ENCODE measurements at places on chromosomes 7 and 10. TPM values are rescaled to one million over a fixed set of nuclear protein-coding genes. Genes with fewer than 3 reads are reported as not detected.
A peak's percentile ranks its signal among the peaks of the same experiment; 100 is the strongest.

DNA sequence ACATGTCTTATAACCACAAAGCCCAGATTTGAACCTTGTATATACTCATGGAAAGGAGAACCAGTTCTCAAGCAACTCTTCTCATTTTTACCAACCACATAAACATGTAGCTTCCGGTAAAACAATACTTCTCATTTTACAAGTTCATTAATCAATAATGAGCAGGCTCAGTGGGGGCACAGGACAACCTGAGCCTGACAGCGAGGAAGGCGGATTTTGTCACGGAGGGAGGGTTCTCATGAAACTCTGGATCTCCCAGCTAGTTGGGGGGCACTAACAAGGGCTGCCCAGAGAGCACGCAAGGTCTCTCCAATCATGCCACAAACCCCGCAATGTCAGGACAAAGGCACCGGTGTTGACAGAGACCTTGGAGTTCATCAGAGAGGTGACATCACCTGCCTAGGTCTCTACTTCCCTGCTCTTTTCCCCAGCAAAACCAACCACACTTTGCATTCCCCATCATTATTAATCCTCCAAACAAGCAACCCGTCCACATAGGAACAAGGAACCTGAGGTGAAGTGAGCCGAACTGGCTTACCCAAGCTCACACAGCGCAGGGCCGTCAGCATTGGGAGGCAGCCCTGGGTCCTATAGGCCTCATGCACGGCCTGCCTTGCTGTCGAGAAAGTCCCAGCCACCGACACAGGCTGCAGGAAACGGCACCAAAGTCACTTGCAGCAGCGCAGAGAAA, 192.1 kb upstream of the KLF14 start:
- no peak for DNase-seq

- no peak for DNase-seq
Measured at GRCh38 chr10:127319691-127320090, 123.3 kb upstream of the INSYN2A start.

GRCh38 chr7:1246871-1247526, 14.3 kb downstream of the UNCX start:
- no peak for DNase-seq

GRCh38 chr10:130862122-130862521, 449.4 kb downstream of the TCERG1L start:
- DNase-seq, result no peak

DNA sequence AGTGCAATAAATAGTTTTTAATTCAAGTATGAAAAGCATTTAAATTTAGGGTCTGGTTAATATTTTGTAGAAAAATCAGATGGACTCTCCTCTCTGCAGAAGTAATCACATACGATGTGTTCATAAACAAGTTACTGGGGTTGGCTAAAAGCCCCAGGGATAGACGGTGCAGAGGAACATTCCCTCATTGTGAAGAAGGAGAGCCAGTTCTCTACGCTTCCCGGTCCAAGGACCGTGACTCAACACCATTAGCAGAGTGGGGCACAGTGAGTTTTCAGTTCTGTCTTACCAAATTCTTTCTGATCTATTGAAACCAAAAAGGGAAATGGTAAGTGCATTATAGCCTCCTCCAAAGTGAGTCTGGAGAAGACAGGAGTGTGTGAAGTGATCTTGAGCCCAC, 327.8 kb downstream of the WDR37 start:
- DNase-seq, result no peak

The IMPDH1 gene
- total RNA-seq, result 53.5 TPM

GRCh38 chr7:101629171-101629570, at the start of gene MYL10:
Gene MYL10, minus strand, starts transcription at chr7:101629296. Its CDS starts 178 bp downstream, at chr7:101629118.
- no peak for DNase-seq

The EPHB4 gene
- total RNA-seq, result 84.2 TPM

DNA sequence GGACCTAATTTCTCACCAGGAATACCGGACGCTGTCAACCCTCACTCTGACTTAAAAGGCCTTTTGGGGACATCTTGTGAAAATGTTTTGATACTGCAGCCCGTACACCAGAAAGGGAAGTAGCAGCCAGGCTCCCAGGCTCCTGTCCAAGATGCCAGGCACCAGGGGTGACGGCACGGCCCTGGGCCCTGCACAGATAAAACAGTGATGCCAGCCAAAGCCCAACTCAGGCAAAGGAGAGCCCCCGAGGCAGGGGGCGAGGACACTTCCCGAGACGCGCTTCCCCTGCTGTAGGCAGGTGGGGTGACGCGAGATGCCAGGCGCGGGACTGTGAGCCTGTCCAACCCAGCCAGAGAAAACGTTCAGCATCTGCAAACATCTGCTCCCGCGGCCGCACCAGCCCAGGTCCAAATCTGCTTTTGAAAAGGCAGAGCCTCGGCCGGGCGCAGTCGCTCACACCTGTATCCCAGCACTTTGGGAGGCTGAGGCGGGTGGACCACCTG, 15.7 kb downstream of the ZFAND2A start:
- DNase-seq, result peak; percentile 59

The ASIC3 gene
- total RNA-seq, result 2.2 TPM

DNA sequence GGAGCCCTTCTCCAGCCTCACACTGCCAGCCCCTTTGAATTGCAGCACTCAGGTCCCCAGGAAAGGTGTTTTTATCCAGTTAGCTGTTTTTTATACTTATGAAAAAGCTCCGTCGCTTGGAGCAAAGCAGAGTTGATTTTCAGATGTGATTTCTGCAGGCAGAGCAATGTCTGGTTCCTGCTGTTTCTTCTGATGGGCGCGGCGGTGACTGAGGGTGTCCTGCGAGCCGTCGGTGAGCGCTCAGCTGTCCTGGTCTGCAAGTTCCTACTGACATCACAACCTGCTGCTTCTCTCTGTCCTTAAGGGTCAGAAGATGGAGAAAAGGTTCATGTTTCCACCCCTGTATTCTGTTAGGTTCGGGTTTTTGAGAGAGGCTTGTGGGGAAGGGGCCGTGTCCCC, 109.6 kb upstream of the FAM20C start:
- DNase-seq, result no peak

The ASAH2B gene
- 3.3 TPM for total RNA-seq

The GPRIN2 gene
- total RNA-seq, result not detected

The GRK5 gene
- total RNA-seq, result 1.5 TPM

The CYP26C1 gene
- total RNA-seq, result not detected

DNA sequence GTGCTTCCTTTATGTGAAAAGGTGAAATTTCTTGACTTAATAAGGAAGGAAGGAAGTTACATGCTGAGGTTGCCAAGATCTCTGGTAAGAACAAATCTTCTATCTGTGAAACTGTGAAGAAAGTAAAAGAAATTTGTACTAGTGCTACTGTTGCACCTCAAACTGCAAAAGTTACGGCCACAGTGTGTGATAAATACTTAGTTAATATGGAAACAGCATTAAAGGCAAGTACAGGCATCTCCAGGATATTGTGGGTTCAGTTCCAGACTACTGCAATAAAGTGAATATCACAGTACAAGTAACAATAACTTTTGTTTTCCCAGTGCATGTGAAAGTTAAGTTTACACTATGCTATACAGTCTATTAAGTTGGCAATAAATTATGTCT, 22.8 kb upstream of the ZNF282 start:
- no peak for DNase-seq

The FLNC gene
- 254 TPM for total RNA-seq

DNA sequence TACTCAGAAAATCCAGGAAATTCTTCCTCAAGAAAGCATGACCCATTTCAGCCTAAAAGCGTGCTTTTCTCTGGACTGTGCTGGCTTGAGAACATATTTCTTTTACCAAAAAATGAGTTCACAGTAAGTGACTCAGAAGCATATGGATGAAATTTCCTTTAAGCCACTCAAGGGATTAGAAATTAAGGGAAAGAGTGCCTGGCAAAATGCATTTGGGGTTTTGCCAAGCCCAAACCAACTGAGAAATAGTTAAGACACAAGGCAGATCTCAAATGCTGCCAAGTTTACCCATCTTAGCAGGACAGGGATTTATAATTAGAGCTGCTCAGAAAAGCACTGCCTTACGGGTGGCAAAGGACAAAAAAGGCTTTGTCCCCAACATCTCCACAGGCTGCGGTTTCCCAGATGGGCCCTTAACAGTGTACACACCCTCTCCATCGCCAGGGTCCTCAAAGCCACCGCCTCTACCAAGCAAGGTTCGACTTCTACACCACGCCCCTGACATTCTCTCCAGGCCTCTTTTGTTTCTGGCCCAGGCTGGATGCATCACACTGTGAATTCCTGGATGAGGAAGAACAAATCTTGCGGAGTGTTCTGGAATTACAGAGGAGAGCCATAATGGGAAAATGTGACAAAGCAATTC, 30.1 kb upstream of the CDHR3 start:
- peak; percentile 98 for DNase-seq

- DNase-seq, result no peak
Measured at GRCh38 chr7:30655096-30655970, 26.9 kb downstream of the CRHR2 start.

DNA sequence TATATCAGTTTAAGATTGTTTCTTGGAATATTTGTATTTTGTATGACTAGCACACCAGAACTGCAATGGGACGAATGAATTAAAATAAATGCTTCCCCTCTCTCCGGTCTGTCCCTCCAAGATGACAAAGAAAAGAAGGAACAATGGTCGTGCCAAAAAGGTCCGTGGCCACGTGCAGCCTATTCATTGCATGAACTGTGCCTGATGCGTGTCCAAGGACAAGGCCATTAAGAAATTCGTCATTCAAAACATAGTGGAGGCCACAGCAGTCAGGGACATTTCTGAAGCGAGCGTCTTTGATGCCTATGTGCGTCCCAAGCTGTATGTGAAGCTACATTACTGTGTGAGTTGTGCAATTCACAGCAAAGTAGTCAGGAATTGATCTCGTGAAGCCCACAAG, 17.2 kb upstream of the PAPSS2 start:
- no peak for DNase-seq

- no peak for DNase-seq
Measured at GRCh38 chr7:42573881-42574672, 337.1 kb upstream of the GLI3 start.

- DNase-seq, result no peak
Measured at GRCh38 chr10:76197293-76197692, 765.9 kb downstream of the LRMDA start.

The GNGT1 gene
- not detected for total RNA-seq

The SLC4A2 gene
- 291 TPM for total RNA-seq

- DNase-seq, result no peak
Measured at GRCh38 chr10:110241841-110242240, 34.4 kb downstream of the MXI1 start.

The PON2 gene
- 272 TPM for total RNA-seq

DNA sequence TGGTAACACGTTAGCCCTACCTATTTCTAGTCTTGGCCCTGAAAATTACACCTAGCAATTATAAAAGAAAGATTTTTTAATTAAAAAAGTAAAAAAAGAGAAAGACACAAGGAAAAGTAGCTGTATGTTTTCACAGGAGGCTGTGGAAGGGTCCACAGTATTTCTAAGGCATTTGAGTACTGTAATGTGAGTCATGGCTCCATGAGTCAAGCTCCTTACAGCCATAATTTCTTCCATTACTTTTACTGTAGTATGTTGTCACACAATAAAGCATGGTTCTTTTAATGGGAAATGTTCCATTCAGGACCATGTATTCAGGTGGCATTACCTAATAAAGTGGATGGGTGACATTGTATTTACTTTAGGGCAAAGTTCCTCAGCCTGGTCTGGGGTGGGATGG, 113.4 kb downstream of the GPR37 start:
- DNase-seq, result peak; percentile 11

DNA sequence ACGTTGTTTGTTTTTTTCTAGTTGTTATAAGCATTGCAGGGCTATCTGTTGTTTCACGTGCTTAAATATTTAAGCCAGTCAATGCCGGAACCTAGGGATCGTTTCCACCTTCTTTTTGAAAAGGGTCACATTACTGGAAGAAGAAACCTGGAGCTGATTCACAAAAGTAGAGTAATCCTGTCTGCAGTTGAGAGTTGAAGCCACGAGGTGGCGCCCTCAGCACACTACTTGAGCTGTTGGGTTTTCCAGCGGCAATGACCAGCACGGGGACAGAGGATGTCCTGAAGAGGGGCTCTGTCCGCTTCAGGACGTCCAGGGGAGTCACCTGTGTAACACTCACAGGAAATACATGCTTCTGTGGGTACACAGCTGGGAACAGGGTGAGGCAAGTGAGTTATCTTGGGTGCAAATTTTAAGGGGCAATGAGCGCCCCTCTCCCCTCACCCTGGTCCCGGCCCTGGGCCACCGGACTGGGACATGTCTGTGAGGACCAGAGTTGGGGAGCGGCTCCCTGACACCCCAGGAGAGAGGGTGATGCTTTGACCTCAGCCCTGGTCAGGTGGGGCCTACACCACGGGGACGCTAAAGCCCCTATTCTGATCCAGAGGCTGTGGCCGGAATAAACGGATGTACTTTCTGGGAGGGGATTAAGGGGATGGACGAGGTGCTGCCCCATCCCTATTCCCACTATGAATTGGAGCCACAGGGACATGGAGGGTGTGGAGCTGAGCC, 26.3 kb upstream of the WDFY4 start:
- peak; percentile 60 for DNase-seq

The KLF14 gene
- total RNA-seq, result not detected

GRCh38 chr7:39624442-39624807, 1.1 kb downstream of the RALA start:
- peak; percentile 49 for DNase-seq

GRCh38 chr7:139635526-139636302, 112.2 kb downstream of the CLEC2L start:
- DNase-seq, result no peak

GRCh38 chr7:28723336-28723735, 234.8 kb downstream of the TRIL start:
- no peak for DNase-seq

The PRSS37 gene
- total RNA-seq, result not detected

DNA sequence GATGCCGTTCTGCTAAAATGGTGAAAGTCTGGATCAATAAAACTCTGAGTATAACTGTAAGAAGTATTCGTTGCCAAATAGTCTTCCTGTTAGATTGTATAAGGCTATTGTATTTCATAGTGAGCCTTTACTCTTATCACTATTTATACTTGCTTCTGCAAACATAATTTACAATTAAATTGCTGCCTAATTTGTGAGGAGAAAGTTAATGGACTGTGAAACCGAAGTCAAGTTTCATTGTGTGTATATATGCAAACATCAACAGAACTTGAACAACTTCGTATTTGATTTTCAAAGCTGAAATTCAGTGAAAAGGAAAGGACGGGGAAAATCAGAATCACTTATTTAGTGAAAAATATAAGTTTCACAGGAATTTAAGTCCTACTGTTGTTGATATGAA, 135.9 kb upstream of the CCDC6 start:
- no peak for DNase-seq

- no peak for DNase-seq
Measured at GRCh38 chr10:65660006-65660405, 1265.8 kb upstream of the LRRTM3 start.

The MALRD1 gene
- total RNA-seq, result not detected

The C10orf67 gene
- 0.19 TPM for total RNA-seq

DNA sequence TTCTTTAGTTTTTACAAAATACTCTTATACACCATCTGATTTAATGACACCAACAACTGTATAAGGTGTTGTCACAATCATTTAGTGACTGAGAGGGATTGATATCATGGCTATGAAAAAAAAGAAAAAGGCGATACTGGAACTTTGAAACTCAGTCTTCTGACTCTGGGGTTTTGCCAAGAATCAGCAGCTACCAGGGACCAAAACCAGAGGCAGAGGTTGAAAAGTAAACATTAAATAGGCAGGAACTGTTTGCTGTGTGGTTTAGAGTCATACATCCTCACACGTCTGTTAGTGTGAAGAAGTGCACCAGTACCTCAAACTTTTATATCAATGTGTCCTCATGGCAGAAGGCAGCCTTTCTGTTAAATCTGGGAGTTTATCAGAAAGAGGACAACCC, 19.9 kb upstream of the GGCT start:
- DNase-seq, result no peak

The UCMA gene
- not detected for total RNA-seq

Data from LHCN-M2 (cell line).